ENCODE measurements at places on chromosomes 2 and 18. TPM values are rescaled to one million over a fixed set of nuclear protein-coding genes. Genes with fewer than 3 reads are reported as not detected.
A peak's percentile ranks its signal among the peaks of the same experiment; 100 is the strongest.

- peak; percentile 54 for DNase-seq
Observed at GRCh38 chr2:37322368-37322767, 2.3 kb downstream of the PRKD3 start.

DNA sequence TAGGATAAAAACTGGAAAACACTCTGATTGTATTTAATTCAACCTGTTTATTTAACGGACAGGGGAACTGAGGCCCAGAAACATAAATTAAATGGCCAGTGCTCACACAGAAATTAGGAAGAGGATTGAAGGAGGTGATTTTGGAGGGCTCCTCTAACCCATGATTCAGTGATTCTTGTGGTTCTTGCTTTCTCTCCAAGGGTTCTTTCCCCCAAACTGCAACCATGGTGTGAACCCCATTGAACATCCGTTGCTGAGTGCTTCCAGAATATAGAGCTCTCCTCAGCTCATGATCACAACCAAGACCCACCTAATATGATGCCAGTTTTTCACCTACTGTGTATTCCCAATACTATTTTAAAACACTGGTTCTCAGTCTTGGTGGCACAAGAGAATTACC is 41.4 kb downstream of the BMP10 start:
- DNase-seq, result no peak

DNA sequence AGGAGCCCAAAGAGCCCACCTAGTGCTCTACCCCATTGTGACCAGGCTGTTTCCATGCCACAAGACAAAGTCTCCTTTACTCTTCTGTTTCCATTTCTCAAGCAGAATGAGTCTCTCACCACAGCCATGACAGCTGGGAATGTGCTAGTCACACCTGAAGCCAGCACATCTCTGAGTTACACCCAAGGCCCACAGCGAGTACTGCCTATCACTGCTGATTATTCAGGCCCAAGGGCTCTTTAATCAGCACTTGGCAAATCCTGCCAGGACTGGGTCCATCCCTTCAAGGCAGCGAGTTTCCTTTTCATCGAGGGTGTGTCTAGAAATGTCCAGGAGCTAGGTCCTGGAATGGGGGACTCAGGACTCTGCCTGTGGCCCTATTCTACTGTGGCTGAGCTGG is 14.6 kb upstream of the PPP1R1C start:
- DNase-seq, result no peak

DNA sequence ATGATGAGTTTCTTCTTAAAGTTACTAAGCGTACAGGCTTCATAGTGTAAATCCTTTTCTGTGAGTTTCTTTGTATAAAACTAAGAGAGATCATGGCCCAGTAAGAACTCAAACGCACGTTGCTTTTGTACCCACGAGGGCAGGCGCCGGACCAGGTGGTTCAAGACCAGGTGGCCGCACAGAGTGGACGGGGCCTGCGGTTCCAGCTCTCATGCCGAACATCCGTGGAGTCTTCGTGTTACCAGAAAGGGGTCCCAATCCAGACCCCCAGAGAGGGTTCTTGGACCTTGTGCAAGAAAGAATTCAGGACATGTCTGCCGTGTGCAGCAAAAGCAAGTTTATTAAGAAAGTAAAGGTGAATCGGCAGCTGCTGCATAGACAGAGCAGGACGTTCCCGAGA is 53.0 kb downstream of the KCNG2 start:
- no peak for DNase-seq

GRCh38 chr2:65477590-65477989 is 45.2 kb upstream of the SPRED2 start:
- DNase-seq, result no peak

GRCh38 chr2:148670773-148671172 is 26.2 kb downstream of the EPC2 start:
- DNase-seq, result no peak

GRCh38 chr2:108905176-108905575 is 83.8 kb downstream of the EDAR start:
- no peak for DNase-seq

DNA sequence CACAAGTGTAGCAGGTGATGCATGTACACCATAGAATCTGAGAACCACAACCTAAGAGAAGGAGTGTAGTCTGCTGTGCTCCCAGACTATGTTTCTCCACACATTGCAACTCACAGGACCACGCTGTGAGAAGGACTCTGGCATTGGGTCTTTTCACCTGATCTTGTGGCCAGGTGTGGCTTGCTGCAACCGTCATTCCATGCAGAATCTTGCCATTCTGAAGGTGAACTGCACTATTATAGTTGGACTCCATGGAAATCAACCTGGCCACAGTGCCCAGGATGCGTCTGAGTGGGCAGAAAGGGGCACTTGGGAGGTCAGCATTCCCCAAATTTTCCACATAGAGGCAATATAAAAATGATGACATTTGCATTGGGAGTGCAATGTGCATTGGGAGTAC is 122.2 kb downstream of the CAPN13 start:
- no peak for DNase-seq

DNA sequence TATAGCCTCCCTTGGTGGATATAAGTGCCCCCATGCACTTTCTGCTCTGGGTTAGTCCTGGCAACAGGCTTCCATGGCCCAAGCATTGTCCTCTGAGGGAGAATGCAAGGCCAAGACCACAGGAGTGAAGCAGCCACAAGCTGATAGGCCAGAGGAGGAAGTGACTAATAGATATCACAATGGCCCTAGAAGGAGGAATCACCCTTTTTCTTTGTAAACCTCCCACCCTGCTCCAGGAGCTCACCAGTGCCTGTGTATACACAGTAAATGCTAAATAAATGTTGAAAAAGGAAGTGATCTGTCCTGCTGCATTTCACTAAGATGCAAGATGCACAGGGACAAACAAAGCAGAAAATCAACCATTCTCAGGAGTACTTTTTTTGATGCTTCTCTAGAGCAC is 49.7 kb upstream of the ABCA12 start:
- no peak for DNase-seq

DNA sequence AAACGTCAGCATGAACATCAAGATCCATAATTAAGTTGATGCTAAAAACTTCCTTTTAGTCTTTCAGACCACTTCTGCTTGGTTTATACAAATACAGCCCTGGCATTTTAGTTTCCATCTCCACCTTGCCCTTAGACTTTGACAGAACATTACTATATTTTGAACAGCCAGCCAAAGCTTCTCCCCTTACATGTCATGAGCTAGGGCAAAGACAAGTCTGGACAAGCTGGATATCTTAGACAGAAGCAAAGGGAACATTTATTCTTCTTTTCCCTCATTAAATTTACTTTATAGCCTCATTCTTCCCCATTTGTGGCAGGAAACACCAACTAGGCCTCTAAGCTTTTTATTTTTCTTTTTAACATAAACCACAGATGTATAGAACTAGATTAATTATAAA is 403.3 kb downstream of the SUCLG1 start:
- DNase-seq, result no peak

The CASP8 gene
- 31.5 TPM for total RNA-seq

The BIRC6 gene
- 162 TPM for total RNA-seq

The PSMG2 gene
- 74.5 TPM for total RNA-seq

The ZNF804A gene
- 3.0 TPM for total RNA-seq
